ENCODE measurements at places on chromosomes 4 and X.

DNA sequence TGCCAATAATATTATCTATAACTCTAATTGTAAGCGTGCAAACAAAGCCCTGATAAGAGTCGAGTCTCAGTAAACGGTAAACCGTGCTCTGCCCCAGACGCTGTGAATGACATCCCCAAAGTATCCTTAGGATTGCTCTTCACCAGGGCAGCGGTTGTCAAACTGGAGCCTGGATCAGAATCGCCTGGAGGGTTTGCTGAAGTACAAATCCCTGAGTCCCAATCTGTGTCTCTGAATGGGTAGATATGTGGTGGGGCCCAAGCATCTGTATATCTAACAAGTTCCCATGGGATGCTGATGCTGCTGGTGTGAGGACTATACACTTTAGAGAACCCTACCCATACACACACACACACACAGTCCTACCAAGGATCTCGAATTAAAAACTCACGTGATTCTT is 813 bp upstream of the APBB2 start:
- no peak for DNase-seq

DNA sequence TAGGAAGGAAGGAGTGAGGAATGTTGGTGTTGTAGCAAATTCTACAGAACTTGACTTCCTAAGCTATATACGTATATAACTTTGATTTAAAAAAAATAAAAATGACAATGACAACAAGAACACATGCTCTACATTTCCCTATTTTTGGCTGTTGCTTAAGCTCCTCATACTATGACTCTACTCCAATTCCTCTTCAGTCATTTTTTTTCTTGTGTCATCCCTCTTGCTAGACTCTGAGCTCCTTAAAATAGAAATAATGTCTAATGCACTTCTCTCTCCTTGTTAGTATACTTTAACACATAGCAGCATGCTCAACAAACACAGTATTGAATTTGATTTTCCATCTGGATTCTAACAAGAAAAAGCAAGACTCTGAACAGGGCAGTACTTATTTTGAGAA is 144.0 kb downstream of the HDX start:
- DNase-seq: no peak

DNA sequence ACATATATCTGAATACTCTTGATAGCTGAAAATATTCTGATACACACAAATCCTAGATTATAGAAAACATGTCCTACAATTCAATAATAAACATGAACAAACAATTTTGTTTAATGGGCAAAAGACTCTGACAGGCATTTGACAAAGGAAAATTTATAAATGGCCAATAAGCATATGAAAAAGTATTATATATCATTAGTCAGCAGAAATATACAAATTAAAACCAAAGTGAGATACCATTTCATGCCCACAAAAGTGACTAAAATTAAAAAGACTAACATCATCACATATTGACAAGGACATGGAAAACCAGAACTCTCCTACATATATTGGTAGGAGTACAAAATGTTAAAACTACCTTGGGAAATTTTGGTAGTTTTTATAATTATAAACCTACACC is 2.7 kb upstream of the MAPK10 start:
- DNase-seq: no peak

DNA sequence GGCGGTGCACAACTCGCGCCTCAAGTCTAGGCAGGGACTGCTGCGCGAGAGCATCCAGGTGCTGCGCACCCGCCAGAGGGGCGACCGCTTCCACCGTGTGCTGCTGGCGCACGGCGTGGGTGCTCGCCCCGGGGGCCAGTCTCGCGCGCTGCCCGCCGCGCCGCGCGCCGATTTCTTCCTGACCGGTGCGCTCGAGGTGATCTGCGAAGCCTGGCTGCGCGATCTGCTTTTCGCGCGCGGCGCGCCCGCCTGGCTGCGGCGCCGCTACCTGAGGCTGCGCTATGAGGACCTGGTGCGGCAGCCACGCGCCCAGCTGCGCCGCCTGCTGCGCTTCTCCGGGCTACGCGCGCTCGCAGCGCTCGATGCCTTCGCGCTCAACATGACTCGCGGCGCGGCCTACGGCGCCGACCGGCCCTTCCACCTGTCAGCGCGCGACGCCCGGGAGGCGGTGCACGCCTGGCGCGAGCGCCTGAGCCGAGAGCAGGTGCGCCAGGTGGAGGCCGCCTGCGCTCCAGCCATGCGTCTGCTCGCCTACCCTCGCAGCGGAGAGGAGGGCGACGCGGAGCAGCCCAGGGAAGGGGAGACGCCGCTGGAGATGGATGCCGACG is 1.3 kb downstream of the CHST7 start:
- DNase-seq: no peak

GRCh38 chrX:72130762-72131250 is 909 bp downstream of the RTL5 start:
- no peak for DNase-seq

DNA sequence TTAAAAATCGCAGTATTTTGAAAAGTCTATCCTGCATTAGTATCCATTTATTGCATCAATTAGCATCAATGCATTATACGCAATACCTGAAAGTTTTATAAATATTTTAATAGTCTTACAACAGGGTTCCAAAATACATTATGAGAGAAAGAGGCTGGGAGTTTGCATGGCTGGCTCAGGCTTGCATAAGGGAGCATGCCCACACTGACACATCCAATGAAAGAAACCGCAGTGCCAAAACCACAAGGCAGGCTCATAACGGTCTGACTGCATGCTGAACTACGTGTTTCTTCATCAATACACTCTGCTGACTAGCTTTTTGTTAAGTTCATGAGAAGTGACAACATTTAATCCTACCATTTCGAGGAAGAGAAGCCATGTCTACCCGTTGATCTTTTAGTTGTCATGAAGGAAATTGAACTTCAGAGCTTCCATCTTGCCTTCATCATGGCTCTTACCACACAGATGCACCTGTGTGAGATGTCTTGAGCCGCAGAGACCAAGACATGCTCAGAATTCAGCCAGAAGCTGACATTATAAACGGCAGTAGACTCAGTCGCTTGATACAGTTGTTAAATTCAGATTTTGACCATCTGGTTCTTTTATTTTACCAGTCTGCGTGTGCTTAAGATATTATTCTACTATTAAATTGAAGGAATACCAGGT is 168.8 kb upstream of the FRG1 start:
- DNase-seq: no peak

DNA sequence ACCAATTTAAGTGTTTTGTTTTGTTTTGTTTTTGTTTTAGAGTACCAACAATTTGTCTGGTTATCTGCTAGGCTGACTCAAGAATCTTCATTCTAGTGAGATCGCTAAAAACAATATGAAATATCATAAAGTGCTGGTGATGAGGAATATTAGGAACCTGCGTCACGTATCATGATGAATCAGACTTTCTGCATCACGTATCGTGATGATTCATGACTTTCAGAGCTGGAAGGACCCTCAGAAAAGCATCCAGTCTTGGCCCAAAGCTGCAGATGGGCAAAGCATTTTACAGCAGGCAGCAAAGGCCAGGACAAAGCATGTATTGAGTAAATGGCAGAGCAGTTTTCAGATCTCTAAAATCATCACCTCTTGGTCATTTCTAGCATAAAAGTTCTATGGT is 278.0 kb upstream of the BOD1L1 start:
- DNase-seq: no peak

DNA sequence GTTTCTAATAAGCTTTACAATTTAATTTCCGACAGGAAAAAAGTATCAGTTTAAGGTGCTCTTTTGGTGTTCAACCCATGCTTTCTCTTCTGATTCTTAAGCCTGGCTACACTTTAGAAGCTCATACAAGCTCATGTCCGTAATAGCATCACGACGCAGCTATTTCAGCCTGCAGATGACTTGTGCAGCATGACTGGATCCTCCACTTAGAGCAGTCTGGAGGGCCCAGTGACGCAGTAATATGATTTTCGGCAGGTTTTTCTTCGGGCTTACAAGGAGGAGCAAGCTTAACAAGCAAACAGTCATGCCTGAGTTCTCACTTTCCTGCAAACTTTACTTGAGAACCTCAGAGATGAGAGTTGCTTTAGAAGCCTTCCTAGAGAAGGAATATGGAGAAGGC is 85.3 kb upstream of the MAML3 start:
- DNase-seq: no peak

DNA sequence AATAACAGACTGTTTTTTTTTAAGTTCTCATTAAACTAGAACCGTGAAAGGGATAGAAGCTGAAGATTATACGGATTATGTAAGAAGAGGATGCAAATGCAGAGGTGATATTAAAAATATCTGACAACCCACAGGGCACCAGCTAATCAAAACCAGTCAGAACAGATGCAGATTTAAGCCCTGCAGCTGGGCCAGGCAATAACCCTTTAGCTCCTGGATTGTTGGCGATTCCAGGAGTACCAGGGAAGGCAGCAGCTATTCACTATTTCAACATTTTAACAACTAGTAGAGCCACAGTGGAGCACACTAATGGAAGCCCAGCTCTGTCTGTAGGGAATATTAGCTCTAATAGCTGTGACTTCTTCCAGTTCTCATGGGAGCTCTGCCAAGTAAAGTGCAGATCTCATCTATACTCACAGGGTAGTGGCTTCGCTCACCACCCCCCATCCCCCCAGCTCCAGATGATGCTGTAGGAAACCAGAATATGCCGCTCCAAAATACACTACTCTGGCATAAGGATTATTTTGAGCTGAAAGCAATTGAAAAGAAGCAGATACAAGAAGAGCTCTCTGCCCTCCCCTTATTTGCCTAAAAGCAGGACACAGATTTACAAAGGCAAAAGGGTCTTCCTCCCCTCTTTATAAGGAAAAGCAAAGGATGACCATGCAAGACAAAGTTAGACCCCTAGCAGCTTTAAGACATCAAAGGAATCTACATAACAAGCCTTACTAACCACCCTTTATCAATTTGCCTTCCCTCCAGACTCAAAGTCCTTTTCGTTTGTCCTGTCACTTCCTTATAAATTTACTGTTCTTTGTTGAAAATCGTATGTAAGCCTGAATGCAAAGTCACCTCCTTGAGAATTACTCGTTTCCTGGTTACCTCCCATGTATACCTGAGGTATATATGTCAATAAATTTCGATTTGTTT is 13.7 kb downstream of the SCD5 start:
- DNase-seq: no peak

Data from posterior cingulate gyrus (tissue), 11 donors.